Inflammatory macrophage (primary cell): ENCODE measurements at places on chromosomes 11 and 22.

- no peak for DNase-seq
Observed at GRCh38 chr22:40685406-40685805, 6.1 kb downstream of the MCHR1 start.

DNA sequence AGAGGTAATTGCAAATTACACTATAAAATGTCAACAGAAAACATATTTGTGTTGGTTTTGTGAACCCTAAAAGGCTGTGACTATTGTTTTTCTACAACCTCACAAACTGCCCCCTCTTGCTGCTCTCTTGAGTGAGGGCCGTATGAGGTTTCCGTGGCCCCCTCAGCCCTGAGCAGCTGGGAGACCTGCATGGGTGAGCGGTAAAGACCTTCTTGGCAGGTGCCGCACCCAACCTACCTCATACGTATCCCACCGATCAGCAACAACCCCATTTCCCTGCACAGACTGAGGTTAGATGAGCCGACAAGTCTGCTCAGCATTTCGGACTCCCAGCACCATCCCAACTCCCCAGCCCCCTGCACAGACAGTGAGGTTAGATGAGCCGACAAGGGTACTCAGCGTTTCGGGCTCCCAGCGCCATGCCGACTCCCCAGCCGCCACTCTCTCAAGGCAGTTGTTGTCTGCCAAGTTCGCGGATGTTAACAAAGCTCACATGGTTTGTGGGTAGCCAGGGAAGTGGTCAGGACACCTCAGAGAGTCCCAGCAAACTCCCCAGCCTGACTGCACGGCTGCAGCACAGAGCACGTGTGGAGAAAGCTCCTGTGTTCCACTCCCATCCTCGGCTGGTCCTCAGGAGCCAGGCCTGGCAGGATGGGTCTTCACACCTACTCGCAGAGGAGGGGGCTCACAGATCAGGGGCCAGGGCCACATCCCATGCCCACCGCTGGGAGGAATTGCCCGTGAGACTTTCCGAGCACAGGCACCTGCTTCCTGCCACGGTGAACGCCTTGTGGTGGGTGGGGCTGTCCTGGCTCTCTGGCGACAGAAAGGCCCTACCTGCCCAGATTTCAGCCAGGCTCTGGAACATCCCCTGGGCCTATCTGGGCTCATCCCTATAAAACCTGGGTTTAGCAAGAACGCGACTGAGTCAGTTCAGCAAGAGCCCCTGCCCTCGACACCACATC, 502.9 kb downstream of the BRD1 start:
- no peak for DNase-seq

GRCh38 chr11:80593648-80594374, 1153.0 kb upstream of the TENM4 start:
- no peak for DNase-seq

DNA sequence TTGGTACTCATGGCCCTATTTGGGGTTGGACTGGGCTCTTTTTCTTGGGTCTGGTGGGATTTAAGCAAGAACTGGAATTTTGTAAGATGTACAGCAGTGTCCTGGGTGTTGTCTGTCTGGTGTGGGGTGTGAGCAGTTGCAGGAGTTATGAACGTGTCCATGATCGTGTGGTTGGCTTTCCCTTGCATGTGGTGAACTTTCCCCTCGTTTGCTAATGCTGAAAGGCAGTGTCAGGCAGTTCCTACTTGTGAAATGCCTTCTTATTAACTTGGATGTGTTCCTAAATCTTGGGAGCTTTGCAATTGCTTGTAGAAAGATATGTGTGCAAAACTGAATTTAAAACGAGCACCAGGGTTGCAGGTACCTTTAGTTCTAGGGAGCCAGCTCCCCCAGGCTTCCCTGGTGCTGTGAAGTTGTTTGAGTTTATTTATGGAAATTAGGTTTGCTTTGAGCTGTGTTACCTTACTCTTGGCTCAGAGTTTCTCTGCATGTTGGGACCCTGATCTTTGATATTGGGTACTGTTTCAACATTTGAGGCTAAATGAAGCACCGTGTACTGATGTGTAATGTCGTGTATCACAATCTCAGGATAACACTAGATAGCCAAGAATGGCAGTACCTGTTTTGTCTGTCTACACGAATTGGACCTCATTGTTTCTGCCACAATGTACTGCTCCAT, 35.8 kb upstream of the HSD17B12 start:
- DNase-seq, result peak; percentile 28

DNA sequence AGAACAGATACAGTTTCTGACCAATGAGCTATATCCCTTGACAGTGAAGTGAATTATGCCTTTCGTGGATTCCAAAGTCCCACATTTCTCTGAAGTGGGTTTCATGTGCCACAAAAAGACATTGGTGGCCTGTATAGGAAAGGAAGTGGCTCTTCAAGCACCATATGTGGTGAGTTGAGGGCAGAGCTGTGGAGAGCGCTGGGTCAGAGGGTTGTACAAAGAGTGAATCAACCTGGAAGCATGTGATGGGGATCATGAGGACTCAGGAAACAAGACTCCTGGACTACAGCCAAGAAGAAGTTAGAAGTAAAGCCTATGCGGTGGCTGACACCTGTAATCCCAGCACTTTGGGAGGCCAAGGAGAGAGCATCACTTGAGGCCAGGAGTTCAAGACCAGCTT, 579 bp upstream of the SLC5A4 start:
- DNase-seq, result no peak

DNA sequence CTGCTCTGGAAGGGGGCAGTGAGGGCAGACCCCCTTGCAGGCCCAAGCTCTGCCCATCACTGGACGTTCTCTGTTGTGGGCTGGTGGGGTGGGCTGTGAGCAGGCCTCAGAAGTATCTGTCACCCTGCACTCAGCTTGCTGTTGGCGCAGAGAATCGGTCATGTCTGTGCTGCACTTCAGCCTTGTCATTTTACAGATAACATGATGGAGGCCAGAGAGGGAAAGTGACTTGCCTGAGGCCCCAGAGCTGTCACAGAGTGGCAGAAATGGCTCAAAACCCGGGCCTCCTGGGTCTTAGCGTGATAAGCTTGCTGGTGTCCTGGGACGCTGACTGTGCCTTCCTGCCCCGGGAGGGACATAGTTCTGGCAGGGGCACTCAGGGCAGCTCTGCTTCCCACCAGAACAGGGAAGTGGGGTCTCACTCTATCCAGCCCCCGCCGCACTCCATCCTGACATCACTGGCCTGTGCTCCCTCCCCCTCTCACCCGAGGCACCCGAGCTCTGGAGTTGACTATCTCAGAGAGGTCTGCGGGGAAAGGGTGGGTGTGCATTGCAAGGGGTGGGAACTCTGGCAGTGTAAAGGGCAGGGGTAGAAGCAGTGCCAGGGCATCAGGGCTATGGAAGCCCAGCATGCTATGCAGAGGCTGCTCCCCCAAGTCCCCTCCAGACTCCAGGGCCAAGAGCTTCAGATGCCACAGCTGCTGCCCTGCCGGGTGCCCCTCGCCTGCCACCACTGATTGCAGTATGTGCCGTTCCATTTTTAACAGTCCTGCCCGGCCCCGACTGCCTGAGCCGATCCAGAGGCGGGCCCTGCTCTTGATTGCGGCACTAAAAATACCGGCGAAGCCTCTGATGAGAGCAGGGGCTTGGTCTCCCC, 50.4 kb upstream of the NECTIN1 start:
- DNase-seq, result no peak

- DNase-seq, result no peak
Observed at GRCh38 chr11:70729949-70730348, 331.6 kb downstream of the CTTN start.

DNA sequence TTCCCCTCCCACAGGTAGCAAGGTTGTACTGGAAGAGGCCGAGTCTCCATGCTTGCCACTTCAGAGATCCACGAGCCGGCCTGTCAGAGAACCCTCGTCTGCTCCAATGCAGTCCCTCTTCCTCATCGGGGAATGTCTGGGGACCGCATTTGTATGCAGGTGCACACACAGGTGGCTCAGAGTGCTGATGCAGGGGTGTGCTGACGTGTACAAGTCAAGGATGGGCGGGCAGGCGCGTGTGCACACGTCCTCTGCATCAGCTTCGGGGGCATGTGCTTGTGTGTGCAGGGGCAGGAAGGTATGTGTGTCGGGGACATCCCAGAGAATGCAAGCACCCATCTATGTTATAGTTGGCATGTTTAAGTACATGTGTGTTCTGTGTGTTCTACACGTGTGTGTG, 49.4 kb downstream of the ELFN2 start:
- no peak for DNase-seq

DNA sequence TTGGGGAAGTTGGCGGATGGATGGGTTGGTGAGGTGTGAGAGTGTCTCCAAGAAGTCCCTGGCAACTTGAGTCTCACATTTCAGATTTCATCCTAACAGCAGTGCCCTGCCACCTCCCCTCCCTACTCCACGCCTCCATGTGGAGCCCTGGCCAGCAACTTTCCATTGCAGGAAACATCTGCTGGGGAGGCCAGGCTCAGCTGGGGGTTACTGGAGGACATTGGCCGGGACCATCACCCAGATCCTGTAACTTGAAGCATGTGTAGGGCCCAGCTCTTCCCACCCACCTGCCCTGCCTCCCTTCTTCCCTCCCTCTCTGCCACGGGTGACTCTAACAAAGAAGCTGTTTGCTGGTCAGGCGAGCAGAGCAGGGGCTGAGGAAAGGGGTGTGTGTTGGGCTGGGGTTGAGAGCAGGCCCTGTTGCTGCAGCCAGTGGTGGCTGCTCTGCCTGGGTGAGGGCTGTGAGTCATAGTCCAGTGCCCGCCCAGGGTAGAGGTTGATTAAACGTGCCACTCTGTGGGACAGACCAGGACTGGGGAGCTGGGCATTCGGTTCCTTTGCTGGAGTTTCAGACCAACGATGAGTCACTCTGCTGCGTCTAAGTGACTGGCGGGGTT, 64.0 kb downstream of the SCN3B start:
- DNase-seq, result no peak

- no peak for DNase-seq
Observed at GRCh38 chr22:40388231-40388630, 17.8 kb downstream of the SGSM3 start.

- DNase-seq, result no peak
Observed at GRCh38 chr11:113664981-113665710, 41.0 kb downstream of the TMPRSS5 start.
